ENCODE measurements at places on chromosomes 6 and 20. TPM values are rescaled to one million over a fixed set of nuclear protein-coding genes. Genes with fewer than 3 reads are reported as not detected.
A peak's percentile ranks its signal among the peaks of the same experiment; 100 is the strongest.

GPR63 gene
- 0.49 TPM for total RNA-seq

TGM2 gene
- 92.6 TPM for total RNA-seq

RSPH4A gene
- total RNA-seq = 1.0 TPM

MOG gene
- total RNA-seq = not detected

CCN6 gene
- total RNA-seq = not detected

GNAS-AS1 gene
- total RNA-seq = 1.1 TPM

C6orf15 gene
- total RNA-seq = not detected

ZNF133 gene
- total RNA-seq = 16.4 TPM

SLC24A3 gene
- total RNA-seq = 2.1 TPM

SYNGAP1 gene
- total RNA-seq = 25.0 TPM

- DNase-seq = no peak
- no peaks in the 10 kb centered on the region for H3K4me1 ChIP-seq
- no peaks in the 10 kb centered on the region for H3K27me3 ChIP-seq
- H3K36me3 ChIP-seq = no peaks in the 10 kb centered on the region
- no peak overlapping the region for H3K4me3 ChIP-seq
These were observed 8.5 kb upstream of the DDX27 start for GRCh38 chr20:49210757-49211110.

DNA sequence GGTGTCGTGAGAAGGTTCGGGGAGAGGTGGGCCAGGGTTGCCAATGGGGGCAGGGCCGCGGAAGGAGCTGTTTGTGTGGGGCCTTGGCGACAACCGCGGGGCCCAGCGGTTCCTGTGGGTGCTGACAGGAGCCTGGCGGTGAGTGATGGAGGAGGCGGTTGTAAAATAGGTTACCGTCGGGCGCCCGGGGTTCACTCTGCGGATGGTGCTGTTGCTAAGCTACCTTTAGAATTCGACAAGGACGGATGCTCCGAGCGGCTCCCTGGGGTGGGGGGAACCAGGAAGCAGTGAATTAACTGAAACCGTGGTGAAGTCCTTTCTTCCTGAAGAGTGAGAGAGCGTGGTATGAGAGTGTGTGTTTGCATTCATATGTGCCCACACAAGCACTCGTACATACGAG is 61.7 kb downstream of the CDH22 start:
- H3K27me3 ChIP-seq = peaks cover 39% of the 10 kb centered on the region
- H3K36me3 ChIP-seq = no peaks in the 10 kb centered on the region
- no peak overlapping the region for H3K4me3 ChIP-seq
- H3K27ac ChIP-seq = no peak overlapping the region
- no peak for DNase-seq

DNA sequence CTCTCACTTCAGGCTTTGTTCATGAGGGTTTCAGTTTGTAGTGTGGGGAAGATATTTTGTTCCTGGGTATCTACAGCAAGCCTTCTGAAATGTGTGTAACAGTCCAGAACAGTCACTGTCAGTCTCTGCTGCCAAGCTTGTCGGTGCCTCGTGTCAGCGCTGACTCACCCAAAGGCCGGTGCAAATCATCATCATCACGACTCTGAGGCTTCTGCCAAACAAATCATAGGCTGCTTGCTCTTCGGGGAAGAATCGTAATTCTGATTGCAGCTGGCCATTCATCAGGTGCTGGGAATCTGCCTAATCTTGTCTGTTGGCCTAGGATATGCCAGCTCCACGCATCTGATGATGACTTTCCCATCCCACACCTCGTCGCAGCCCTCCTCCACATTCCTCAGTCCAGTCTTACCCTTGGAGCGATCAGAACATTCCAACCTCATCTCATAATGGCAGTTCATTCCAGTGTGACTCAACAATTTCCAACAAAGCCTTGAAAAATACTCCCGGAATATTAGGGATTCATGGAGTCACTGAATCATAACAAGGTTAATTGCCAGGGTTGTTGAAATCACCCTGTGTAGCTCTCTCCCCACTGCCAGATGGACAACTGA is 40.9 kb downstream of the ALDH8A1 start:
- no peak for DNase-seq
- H3K4me3 ChIP-seq = no peak overlapping the region
- H3K27me3 ChIP-seq = no peaks in the 10 kb centered on the region
- no peak overlapping the region for H3K27ac ChIP-seq
- no peaks in the 10 kb centered on the region for H3K36me3 ChIP-seq
- no peaks in the 10 kb centered on the region for H3K4me1 ChIP-seq

DNA sequence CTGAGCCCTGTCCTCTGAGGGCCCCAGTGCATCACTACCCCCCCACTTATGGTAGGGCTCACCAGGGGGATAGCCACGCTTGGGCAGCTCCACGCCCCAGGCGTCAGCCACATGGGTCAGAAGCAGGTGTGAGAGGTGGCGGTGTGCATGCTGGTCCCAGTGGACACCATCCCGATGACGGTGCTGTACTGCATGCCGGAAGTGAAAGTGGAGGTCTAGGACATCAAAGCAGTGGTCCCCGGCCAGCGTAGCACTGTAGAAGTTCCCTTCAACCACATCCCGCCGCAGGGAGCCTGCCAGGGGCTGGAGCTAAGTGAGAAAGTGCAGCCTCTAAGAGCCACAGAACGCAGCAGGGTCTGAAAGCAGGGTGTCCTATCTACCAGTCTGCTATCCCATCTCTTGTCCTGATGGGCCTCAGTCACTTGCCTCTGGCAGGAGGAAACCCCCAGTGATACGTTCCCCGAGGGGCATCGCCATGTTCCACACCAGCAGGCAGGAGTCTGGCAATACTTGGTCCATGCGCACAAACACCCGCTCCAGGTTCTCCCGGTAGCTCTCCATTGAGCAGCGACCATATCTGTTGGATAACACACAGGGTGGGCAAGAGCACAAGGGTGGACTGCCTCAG is 2.2 kb downstream of the PCED1A start:
- H3K4me3 ChIP-seq = no peak overlapping the region
- H3K36me3 ChIP-seq = no peaks in the 10 kb centered on the region
- H3K27ac ChIP-seq = no peak overlapping the region

DNA sequence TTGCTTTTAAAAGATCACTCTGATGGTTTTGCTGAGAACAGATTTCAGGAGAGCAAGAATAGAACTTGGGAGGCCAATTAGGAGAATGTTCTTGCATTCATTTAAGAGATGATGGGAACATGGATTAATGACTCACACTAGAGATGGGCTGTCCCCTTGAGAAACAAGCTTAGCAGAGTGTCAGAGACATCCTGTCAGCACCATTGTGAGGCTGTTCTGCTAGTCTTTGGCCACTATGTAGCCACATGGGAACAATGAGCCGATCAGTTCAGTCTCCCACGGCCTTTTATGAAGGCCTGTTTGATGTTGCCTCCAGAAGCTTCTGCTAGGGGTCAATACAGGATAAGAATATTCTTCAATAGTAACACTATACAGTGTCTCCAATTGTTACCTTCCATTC is 113.0 kb upstream of the EYA4 start:
- no peaks in the 10 kb centered on the region for H3K4me1 ChIP-seq
- DNase-seq = no peak
- no peaks in the 10 kb centered on the region for H3K27me3 ChIP-seq
- H3K4me3 ChIP-seq = no peak overlapping the region

- peak; percentile 84 for DNase-seq
- H3K27ac ChIP-seq = peak overlapping the region; percentile 67
- H3K4me1 ChIP-seq = peaks cover 23% of the 10 kb centered on the region
These were observed 46.5 kb downstream of the ADTRP start for GRCh38 chr6:11732036-11732631.

- no peaks in the 10 kb centered on the region for H3K36me3 ChIP-seq
- peaks cover 9% of the 10 kb centered on the region for H3K27me3 ChIP-seq
These were observed 15.4 kb downstream of the DACT2 start for GRCh38 chr6:168303982-168304751.

GRCh38 chr20:35883778-35884540 is 70.3 kb downstream of the SCAND1 start:
- peaks cover 52% of the 10 kb centered on the region for H3K36me3 ChIP-seq
- peak; percentile 82 for DNase-seq
- peak overlapping the region; percentile 57 for H3K27ac ChIP-seq

DNA sequence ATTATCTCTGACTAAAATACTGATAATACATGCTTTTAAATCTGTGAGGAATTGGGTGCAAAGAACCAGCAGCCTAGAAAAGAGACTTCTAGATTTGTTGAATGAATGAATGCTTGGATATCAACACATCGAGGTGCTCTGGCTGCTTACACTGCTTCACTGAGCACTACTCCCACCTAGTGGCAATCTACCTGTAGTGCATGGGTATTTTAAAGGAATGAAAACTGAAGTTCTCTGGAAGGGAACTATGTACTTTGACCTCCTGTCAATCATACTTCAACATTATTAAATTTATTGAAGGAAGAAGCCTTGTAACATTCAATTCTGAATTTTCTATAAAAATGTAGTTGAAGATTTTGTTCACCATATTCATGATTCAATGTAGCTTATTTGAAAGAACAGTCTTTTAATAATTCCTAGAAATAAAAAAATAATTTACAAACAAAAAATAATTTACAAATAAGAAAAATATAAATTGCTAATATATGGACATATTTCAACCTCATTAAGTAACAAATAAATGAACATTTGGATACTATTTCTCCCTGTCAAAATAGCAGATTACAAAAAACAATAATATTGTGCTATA is 111.2 kb upstream of the MMS22L start:
- H3K27me3 ChIP-seq = no peaks in the 10 kb centered on the region
- no peaks in the 10 kb centered on the region for H3K36me3 ChIP-seq
- H3K4me3 ChIP-seq = no peak overlapping the region
- no peak overlapping the region for H3K27ac ChIP-seq
- no peak for DNase-seq

DNA sequence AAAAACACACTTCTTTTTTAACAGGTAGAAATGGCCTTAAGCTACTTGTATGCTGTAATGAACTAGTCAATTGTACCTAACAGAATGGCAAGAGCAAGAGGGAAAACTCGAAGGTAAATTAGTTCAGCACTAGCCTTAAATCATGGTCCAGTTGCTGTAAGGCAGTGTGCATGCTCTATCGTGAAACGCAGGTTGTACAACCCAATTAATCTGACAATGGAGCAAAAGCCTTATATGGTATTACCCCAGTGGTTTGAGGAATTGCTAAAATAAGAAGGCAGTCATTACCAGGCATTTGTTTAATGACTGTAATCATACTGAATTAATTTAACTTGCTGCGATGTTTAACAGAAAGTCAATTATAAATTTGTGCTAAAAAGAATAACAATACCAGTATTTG is 69.3 kb upstream of the SOX4 start:
- H3K27me3 ChIP-seq = no peaks in the 10 kb centered on the region
- no peak overlapping the region for H3K27ac ChIP-seq
- H3K4me3 ChIP-seq = no peak overlapping the region
- DNase-seq = no peak
- H3K4me1 ChIP-seq = no peaks in the 10 kb centered on the region

GRCh38 chr6:29509239-29509638 is 21.5 kb upstream of the MAS1L start:
- H3K4me1 ChIP-seq = no peaks in the 10 kb centered on the region
- no peak overlapping the region for H3K27ac ChIP-seq
- no peaks in the 10 kb centered on the region for H3K36me3 ChIP-seq
- no peak overlapping the region for H3K4me3 ChIP-seq

GRCh38 chr20:10169752-10170151 is 48.9 kb upstream of the SNAP25 start:
- no peak overlapping the region for H3K4me3 ChIP-seq
- no peak overlapping the region for H3K27ac ChIP-seq
- peaks cover 11% of the 10 kb centered on the region for H3K4me1 ChIP-seq
- H3K36me3 ChIP-seq = no peaks in the 10 kb centered on the region
- no peak for DNase-seq

GRCh38 chr6:35191889-35192288 is 21.9 kb upstream of the SCUBE3 start:
- no peaks in the 10 kb centered on the region for H3K27me3 ChIP-seq
- no peak for DNase-seq
- H3K27ac ChIP-seq = no peak overlapping the region
- H3K4me3 ChIP-seq = no peak overlapping the region

DNA sequence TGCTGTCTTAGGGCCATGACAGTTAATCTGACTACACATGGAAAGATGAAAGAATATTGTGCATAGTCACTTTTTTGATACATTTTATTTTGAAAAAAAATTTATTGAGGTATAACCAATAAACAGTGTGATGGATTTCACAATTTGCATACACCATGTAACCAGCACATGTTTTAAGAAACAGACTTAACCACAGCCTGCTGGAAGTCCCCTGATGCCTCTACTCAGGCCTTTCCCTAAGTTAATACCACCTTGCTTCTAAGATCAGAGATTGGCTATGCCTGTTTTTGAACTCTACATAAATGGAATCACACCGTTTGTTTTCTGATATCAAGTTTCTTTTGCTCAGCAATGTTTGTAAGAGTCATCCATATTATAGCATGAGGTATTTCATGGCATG is 136.3 kb downstream of the CFAP61 start:
- no peak overlapping the region for H3K27ac ChIP-seq
- H3K4me1 ChIP-seq = no peaks in the 10 kb centered on the region
- DNase-seq = no peak
- no peaks in the 10 kb centered on the region for H3K36me3 ChIP-seq

- no peaks in the 10 kb centered on the region for H3K4me1 ChIP-seq
- H3K36me3 ChIP-seq = no peaks in the 10 kb centered on the region
- H3K4me3 ChIP-seq = no peak overlapping the region
- no peak overlapping the region for H3K27ac ChIP-seq
- no peaks in the 10 kb centered on the region for H3K27me3 ChIP-seq
These were observed 80.8 kb downstream of the MKKS start for GRCh38 chr20:10352934-10353824.

DNA sequence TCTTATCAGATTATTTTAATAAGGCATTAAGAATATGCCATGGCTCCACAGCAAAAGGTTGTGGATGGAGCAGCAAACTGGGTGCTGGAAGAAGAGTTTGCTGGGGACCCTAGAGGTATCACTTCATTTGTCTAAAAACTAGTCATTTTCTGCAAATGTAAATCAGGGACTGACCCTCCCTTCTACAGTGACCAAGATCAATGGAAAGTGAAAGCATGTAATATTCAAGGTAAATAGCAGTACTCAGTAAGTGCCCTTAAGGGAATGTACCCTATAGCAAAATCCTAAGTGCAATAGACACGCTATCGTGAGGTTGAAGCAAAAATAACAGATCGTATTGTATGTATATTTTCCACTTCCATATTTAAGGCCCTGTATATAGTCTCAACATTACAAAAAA is 38.7 kb downstream of the TRDN start:
- H3K4me3 ChIP-seq = no peak overlapping the region
- no peak overlapping the region for H3K27ac ChIP-seq
- H3K27me3 ChIP-seq = no peaks in the 10 kb centered on the region
- H3K36me3 ChIP-seq = no peaks in the 10 kb centered on the region

GRCh38 chr6:92893741-92894140 is 525.6 kb downstream of the EPHA7 start:
- H3K4me1 ChIP-seq = no peaks in the 10 kb centered on the region
- no peaks in the 10 kb centered on the region for H3K27me3 ChIP-seq
- no peak for DNase-seq
- no peak overlapping the region for H3K27ac ChIP-seq

GRCh38 chr20:44609516-44610312 is 27.3 kb downstream of the PKIG start:
- H3K36me3 ChIP-seq = peaks cover 31% of the 10 kb centered on the region
- H3K4me3 ChIP-seq = peak overlapping the region; percentile 17

DNA sequence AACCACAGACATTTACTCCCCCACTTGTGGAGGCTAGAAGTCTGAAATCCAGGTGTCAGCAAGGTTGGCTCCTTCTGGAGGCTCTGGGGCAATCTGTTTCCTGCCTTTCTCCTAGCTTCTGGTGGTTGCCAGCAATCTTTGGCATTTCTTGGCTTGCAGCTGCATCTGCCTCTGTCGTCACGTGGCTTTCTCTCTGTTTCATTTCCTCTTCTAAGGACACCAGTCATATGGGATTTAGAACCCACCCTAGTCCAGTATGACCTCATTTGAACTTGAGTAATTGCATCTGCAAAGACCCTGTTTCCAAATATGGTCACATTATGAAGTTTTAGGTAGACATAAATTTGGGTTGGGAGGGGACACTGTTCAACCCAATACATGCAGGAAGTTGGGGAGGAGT is 56.2 kb upstream of the EPB41L1 start:
- no peak overlapping the region for H3K4me3 ChIP-seq
- DNase-seq = no peak

Data from spleen (tissue), 13 donors.